Small intestine (tissue), 16 donors: ENCODE measurements at places on chromosomes 2 and 18. TPM values are rescaled to one million over a fixed set of nuclear protein-coding genes. Genes with fewer than 3 reads are reported as not detected.

DNA sequence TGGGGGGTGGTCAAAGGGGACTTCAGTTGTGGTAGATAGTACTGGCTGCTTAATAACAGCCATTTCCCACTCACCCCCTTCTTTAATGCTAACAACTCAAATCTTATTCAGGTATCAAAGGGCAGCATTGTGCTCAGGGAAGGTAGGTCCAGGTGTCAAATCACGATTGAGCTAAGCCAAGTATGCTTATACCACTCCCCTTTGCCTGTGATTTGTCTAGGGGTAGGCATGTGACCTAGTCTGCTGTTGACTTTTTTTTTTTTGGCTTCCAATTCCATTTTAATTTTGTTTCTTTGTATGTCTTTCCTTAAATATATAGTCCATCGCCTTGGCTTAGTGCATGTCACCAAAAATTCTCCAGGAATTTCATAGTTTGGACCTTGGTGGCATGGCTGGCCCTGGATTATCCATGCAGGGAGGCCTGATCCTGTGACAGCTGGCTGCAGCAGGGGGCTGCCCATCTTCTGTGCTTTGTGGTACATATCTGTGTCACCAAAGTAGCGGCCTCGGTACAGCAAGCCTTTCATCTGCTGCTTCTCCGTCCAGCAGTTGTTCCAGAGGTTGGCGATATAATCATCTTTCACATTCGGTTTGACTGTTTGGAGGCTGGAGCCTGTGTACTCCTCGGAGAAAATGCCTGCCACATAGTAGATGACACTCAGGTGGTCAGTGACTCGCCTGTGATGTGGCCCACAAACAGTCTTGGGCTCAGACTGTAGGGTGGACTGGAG is 68.1 kb upstream of the SPRED2 start:
- H3K4me3 ChIP-seq = no peak overlapping the region
- no peak overlapping the region for H3K27ac ChIP-seq
- no peak for DNase-seq
- H3K36me3 ChIP-seq = no peaks in the 10 kb centered on the region
- no peaks in the 10 kb centered on the region for H3K4me1 ChIP-seq

The DSEL gene
- 1.3 TPM for polyA plus RNA-seq

GRCh38 chr2:25253153-25253626 is 84.8 kb upstream of the POMC start:
- no peak for DNase-seq
- H3K4me1 ChIP-seq = peaks cover 27% of the 10 kb centered on the region
- H3K4me3 ChIP-seq = no peak overlapping the region
- H3K27me3 ChIP-seq = no peaks in the 10 kb centered on the region

DNA sequence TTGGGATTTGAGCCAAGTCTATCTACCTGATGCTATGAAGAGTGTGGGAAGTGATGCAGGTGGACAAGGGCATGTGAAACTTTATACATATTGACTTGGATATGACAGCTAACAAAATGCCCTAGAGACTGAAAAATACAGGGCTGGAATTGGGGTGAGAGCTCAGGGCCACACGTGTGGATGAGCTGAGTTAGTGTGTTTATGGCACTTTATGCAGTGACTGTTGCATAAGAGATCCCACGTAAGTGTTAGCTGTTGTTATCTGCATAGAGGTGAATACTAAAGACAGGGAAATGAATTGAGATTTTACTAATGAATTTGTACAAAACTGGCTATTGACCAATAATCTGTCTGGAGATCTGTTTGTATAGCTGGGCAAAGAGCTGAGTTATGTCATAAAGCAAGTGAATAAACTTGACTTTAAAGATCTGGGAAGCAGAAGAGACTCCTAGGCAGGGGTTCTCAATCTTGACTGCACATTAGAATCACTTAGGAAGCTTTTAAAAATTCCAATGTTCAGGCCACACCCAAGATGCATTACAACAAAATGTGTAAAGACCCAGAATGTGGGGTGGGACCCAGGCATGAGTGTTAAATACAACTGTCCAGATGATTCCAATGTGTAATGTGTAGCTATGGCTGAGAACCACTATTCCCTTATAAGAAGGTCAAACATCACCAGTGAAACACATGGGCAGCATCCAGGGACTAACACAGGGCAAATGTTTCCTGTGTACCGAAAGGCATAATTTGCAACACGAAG is 74.2 kb upstream of the STK17B start:
- H3K4me3 ChIP-seq = no peak overlapping the region
- H3K4me1 ChIP-seq = no peaks in the 10 kb centered on the region
- H3K36me3 ChIP-seq = no peaks in the 10 kb centered on the region
- no peak overlapping the region for H3K27ac ChIP-seq
- H3K27me3 ChIP-seq = no peaks in the 10 kb centered on the region
- DNase-seq = no peak

The PTGR3 gene
- polyA plus RNA-seq = 23.3 TPM

The ITGAV gene
- 4.0 TPM for polyA plus RNA-seq

The DOCK10 gene
- polyA plus RNA-seq = 2.3 TPM

DNA sequence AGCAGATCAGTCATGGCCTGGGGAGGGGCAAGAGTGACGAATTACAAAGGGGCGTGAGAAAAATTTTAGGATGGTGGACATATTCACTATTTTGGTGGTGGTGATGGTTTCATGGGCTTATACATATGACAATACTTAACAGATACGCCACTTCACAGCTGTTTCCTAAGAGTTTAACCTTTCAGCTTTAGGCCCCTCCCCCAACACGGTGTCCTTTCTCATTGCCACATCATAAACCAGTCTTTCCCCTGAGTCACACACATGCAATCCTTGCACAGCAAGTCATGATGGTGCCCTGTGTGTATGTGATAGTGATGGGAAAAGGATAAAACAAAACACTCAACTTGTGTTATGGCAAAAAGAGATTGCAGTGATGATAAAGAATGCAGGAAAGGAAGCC is 47.6 kb upstream of the IL1R1 start:
- H3K4me1 ChIP-seq = no peaks in the 10 kb centered on the region
- H3K27ac ChIP-seq = no peak overlapping the region
- no peak overlapping the region for H3K4me3 ChIP-seq
- no peaks in the 10 kb centered on the region for H3K27me3 ChIP-seq
- DNase-seq = no peak
- H3K36me3 ChIP-seq = no peaks in the 10 kb centered on the region

GRCh38 chr2:237451643-237452469 is 35.2 kb upstream of the MLPH start:
- H3K27ac ChIP-seq = peak overlapping the region; percentile 11
- no peaks in the 10 kb centered on the region for H3K36me3 ChIP-seq
- no peak for DNase-seq
- H3K27me3 ChIP-seq = no peaks in the 10 kb centered on the region
- no peaks in the 10 kb centered on the region for H3K4me1 ChIP-seq

The PREB gene
- 44.2 TPM for polyA plus RNA-seq

DNA sequence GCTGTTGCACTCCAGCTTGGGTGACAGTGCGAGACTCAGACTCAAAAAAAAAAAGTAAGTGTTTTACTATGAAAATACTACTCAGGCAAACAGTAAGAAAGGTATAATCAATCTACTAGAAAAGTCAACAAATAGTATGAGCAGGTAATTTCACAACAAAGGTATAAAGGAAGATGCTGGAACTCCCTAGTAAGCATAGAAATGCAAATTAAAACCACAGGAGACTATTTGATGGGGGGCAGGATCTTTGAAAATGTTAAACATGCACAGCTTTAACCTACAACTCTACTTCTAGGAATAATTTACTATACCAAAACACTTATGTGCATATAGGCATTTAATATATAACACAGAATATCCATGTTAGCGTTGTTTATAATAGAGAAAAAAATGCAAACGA is 24.3 kb upstream of the TNFAIP6 start:
- no peak for DNase-seq
- H3K4me1 ChIP-seq = no peaks in the 10 kb centered on the region
- no peak overlapping the region for H3K27ac ChIP-seq
- no peaks in the 10 kb centered on the region for H3K36me3 ChIP-seq
- H3K4me3 ChIP-seq = no peak overlapping the region

- H3K4me1 ChIP-seq = peaks cover 5% of the 10 kb centered on the region
- H3K4me3 ChIP-seq = no peak overlapping the region
- H3K27ac ChIP-seq = no peak overlapping the region
These were observed 73.5 kb downstream of the MGAT5 start for GRCh38 chr2:134327367-134327766.

GRCh38 chr2:127381762-127382161 is 6.0 kb downstream of the MAP3K2 start:
- no peak for DNase-seq
- H3K27ac ChIP-seq = no peak overlapping the region
- no peaks in the 10 kb centered on the region for H3K27me3 ChIP-seq
- H3K36me3 ChIP-seq = no peaks in the 10 kb centered on the region

The TMEM37 gene
- 43.2 TPM for polyA plus RNA-seq

The FSIP2 gene
- 0.07 TPM for polyA plus RNA-seq

GRCh38 chr2:201383136-201383535 is 26.0 kb upstream of the FLACC1 start:
- DNase-seq = no peak
- peaks cover 19% of the 10 kb centered on the region for H3K36me3 ChIP-seq
- H3K4me3 ChIP-seq = no peak overlapping the region
- H3K4me1 ChIP-seq = peaks cover 6% of the 10 kb centered on the region
- no peak overlapping the region for H3K27ac ChIP-seq

The COL4A4 gene
- under 0.01 TPM for polyA plus RNA-seq

The ACMSD gene
- polyA plus RNA-seq = not detected

The KCNK3 gene
- 0.27 TPM for polyA plus RNA-seq

DNA sequence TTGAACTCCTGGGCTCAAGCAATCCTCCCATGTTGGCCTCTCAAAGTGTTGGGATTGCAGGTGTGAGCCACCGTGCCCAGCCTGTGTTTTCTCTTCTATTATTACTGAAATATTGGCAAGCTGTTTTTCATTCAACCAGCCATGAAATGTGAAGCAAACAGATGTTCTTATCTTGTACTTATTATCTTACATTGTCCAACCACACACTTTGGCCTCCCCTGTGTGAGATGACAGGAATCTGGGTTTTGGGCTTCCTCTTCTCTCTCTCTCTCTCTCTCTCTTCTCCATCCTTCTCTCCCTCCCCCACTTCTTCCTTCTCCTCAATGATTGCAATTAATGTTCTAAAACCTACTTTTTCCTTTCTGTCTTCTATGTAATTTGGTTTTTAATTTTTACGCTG is 33.1 kb downstream of the RAMP1 start:
- no peaks in the 10 kb centered on the region for H3K36me3 ChIP-seq
- H3K27me3 ChIP-seq = no peaks in the 10 kb centered on the region
- no peak overlapping the region for H3K4me3 ChIP-seq
- peaks cover 2% of the 10 kb centered on the region for H3K4me1 ChIP-seq

DNA sequence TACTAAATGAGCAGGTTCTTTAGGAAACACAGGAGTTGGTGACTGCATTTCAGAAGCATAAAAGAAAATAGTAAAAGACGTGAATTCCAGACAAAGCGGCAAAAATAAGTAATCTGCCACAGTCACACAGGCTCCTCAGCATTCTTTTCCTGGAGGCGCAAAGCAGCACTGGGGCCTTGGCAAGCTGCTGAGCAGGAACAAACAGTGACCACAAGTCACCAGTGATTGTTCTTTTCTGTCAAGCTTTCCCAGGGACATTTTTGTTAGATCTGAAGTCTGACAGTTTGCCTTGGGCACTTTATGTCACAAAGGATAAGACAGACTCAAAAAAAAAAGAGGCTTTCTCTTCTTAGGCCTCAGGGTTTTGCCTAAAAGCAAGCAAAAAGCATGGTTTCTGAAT is 216.2 kb downstream of the CDH20 start:
- no peak for DNase-seq
- H3K27ac ChIP-seq = no peak overlapping the region
- no peaks in the 10 kb centered on the region for H3K27me3 ChIP-seq
- no peaks in the 10 kb centered on the region for H3K4me1 ChIP-seq
- H3K36me3 ChIP-seq = no peaks in the 10 kb centered on the region

DNA sequence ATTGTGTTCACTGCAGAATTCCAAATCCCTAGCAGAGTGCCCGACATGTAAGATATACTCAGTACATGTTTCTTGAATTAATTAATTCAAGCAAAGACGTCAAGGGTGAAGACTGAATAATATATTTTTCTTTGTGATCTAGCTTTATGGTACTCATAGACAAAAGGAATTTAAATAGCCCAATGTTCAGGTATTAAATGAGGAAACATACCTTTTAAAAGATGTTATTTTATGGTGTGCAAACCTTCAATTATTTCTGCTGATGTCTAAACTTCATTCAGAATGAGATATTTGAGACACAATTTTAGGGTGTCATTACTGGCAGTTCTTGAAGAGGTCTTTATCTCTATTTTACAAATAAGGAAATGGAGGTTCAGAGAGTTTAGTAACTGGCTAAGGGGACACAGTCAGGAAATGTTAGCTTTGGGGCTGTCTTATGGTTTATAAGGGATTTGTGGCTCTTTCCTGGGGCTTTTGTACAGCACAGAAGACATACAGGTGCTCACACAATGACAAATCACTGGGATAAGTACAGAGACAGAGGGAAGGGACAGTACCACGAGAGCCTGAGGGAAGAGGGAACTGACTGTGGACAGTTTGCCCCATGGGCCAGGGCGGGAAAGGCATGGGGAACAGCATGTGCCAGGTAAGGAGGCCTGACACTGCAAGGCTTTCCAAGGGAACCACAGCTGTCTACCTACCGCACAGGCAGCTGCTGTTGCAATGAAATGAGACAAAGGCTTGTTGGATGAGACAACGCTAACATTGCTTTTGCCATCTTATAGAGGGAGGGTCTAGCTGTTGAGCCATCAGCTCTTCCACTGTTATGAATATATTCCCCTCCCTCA is 155.3 kb downstream of the DDX1 start:
- H3K4me3 ChIP-seq = no peak overlapping the region
- no peak for DNase-seq
- H3K27ac ChIP-seq = no peak overlapping the region
- no peaks in the 10 kb centered on the region for H3K36me3 ChIP-seq

- no peaks in the 10 kb centered on the region for H3K27me3 ChIP-seq
- no peaks in the 10 kb centered on the region for H3K36me3 ChIP-seq
- no peak overlapping the region for H3K27ac ChIP-seq
- peaks cover 21% of the 10 kb centered on the region for H3K4me1 ChIP-seq
- H3K4me3 ChIP-seq = no peak overlapping the region
These were observed 98.3 kb upstream of the SPRED2 start for GRCh38 chr2:65530547-65531320.

The CD8B2 gene
- not detected for polyA plus RNA-seq

DNA sequence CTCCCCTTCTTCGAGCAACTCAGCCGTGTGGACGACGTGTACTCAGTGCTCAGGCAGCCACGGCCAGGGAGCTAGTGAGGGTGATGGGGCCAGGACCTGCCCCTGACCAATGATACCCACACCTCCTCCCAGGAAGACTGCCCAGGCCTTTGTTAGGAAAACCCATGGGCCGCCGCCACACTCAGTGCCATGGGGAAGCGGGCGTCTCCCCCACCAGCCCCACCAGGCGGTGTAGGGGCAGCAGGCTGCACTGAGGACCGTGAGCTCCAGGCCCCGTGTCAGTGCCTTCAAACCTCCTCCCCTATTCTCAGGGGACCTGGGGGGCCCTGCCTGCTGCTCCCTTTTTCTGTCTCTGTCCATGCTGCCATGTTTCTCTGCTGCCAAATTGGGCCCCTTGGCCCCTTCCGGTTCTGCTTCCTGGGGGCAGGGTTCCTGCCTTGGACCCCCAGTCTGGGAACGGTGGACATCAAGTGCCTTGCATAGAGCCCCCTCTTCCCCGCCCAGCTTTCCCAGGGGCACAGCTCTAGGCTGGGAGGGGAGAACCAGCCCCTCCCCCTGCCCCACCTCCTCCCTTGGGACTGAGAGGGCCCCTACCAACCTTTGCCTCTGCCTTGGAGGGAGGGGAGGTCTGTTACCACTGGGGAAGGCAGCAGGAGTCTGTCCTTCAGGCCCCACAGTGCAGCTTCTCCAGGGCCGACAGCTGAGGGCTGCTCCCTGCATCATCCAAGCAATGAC is 4.8 kb downstream of the CTDSP1 start:
- H3K4me1 ChIP-seq = peaks cover 62% of the 10 kb centered on the region
- peaks cover 18% of the 10 kb centered on the region for H3K36me3 ChIP-seq
- peak overlapping the region; percentile 91 for H3K27ac ChIP-seq

The SLC4A5 gene
- polyA plus RNA-seq = not detected

The SPP2 gene
- not detected for polyA plus RNA-seq
